Fibroblast of lung (primary cell): ENCODE measurements at places on chromosomes 4 and X. TPM values are rescaled to one million over a fixed set of nuclear protein-coding genes. Genes with fewer than 3 reads are reported as not detected.

Gene TMSB15C
- total RNA-seq, result 2.6 and 4.1 TPM in 2 replicates

Gene MAGEA1
- not detected in 2 replicates for total RNA-seq

Gene MAGEA9B
- total RNA-seq, result not detected in 2 replicates

Gene LRP2BP
- total RNA-seq, result 0.51 and 0.66 TPM in 2 replicates

Gene TMPRSS11B
- not detected in 2 replicates for total RNA-seq

Gene EPHA5
- total RNA-seq, result under 0.01 and 0.51 TPM in 2 replicates

Gene NALF2
- not detected in 2 replicates for total RNA-seq

Gene FGB
- total RNA-seq, result not detected in 2 replicates

Gene PABPC4L
- total RNA-seq, result 0.77 and 1.2 TPM in 2 replicates

Gene XAGE1A
- not detected in 2 replicates for total RNA-seq

Gene MRFAP1L1
- total RNA-seq, result 41.6 and 45.5 TPM in 2 replicates

Gene MXRA5
- 11.0 and 40.3 TPM in 2 replicates for total RNA-seq
